ENCODE measurements at places on chromosomes 1 and 21.
A peak's percentile ranks its signal among the peaks of the same experiment; 100 is the strongest.

DNA sequence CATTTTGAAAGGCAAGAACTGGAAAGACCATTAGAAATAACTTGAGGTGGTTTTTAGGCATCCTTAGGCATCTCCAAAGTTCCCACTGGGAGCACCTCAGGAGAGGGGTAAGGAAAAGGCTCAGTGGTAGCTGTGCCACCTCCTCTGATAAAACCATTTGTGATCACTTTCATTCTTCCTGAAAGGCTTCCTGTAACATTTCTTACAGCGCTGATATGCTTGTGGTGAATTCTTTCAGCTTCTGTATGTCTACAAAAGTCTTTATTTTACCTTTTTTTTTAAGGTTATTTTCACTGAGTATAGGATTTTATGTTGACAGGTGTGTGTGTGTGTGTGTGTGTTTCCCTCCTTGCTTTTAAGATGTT, 54.8 kb downstream of the VANGL2 start:
- DNase-seq: no peak

- no peak for DNase-seq
Measured at GRCh38 chr1:73040811-73041210, 758.5 kb upstream of the NEGR1 start.

DNA sequence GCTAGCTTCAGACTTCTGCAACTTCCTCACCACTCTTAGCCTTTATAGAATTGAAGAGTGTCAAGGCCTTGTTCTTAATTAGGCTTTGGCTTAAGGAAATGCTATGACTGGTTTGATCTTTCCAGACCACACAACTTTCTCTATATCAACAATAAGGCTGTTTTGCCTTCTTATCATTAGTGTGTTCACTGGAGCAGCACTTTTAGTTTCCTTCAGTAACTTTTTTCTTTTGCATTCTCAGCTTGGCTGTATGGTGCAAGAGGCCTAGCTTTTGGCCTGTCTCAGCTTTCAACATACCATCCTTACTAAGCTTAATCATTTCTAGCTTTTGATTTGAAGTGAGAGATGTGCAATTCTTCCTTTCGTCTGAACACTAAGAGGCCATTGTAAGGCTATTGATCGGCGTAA, 8.6 kb downstream of the PRKACB start:
- no peak for DNase-seq

DNA sequence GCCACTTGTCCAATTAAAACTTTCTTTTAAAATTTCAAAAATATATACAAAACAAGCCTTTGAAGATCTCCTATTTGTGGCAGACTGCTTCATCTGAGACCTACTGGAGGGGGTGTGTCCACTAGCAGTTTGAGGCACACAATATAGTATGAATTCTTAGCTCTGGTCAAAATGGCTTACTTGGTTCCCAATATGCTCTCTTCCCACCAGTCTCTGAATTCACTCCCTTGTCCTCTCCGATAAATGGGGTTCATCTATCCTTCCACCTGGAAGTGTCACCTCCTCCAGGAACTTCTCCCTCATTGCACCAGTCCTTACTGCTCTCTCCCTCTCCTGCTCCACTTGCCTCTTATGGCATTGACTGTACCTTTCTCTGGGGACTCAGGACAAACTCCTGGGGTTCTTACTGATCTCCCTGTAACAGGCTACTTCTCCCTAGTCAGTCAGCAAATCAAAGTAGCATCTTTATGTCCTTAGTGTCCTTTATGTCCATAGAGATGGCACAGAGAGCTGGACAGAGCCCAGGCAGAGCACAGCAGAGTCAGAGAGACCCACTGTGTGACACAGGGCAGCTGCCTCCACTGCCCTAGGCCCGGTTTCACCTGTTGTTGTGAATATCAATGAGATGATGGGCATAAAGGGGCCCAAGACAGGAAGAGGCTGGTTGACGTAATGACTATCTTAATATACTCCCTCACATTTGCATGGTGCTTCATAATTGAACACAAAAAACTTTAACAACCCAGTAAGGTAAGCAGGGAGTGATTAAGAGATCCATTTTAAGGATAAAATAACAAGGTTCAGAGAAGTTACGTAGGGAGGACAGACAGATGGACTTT, 3.6 kb downstream of the ASAP3 start:
- DNase-seq: no peak

DNA sequence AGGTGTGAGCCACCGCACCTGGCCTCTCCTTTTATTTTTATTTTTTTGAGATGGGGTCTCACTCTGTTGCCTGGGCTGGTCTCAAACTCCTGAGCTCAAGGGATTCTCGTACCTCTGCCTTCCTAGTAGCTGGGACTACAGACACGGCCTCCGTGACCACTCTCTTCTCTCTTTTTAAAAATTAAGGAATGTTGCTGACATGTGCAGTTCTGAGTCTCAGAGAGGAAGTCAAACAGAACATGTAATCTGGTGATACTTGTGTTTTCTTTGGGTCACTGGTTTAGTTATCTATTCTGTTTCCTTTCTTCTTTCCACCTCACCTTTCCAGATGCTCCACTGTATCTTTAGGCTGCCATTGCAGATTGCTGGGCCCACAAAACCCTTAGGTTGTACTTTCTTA, 2.7 kb downstream of the WDTC1 start:
- no peak for DNase-seq

- no peak for DNase-seq
Measured at GRCh38 chr1:9549955-9550546, 10.8 kb downstream of the SLC25A33 start.

DNA sequence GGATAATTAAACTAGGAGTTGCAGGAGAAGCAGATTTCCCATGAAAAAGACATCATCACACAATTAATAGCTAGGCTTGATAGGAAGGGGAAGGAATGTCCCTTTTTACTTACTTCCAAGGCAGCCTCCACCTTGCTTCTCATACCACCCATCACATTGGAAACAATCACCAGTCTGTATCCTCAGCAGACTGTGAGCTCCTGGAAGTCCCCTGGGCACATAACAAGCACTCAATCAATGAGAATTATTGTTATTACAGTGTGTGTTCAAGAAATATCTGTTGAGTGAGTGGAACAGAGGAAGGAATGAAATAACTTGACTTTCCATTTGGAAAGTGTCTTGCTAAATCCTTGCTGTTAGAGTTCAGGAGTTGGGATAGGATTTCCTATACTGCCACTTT, 36.2 kb downstream of the HIVEP3 start:
- no peak for DNase-seq

DNA sequence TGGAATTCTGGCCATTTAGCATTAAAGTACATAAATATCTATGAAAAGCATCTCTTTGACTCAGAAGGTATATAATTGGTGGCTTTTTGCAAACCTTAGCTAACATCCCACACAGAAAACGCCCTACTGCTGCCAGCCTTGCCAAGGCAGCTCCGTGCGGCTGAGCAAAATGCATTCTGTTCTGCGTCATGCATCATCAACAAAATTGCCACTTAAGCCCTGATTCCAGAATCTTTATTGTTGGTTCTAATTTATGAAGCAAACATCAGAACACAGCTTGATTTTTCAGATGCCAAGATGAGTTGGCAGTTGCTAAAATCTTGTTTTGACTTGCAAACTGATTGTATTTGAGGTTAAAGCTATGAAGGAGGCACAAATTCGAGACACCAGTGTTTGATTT, 314.9 kb upstream of the DEPDC1 start:
- DNase-seq: no peak

DNA sequence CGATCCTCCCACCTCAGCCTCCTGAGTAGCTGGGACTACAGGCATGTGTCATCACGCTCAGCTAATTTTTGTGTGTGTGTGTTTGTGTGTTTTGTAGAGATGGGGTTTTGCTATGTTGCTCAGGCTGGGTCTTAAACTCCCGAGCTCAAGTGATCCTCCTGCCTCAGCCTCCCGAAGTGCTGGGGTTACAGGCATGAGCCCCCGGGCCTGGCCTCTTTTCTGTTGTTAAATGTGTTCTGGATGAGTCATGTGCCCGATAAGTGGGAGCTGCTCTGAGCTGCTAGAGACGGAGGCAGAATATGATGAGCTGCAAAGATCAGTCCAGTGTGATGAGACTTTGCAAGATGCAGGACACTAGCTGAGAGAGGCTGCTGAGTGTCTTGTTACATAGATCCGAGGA, 75.5 kb downstream of the VPS13D start:
- DNase-seq: no peak

DNA sequence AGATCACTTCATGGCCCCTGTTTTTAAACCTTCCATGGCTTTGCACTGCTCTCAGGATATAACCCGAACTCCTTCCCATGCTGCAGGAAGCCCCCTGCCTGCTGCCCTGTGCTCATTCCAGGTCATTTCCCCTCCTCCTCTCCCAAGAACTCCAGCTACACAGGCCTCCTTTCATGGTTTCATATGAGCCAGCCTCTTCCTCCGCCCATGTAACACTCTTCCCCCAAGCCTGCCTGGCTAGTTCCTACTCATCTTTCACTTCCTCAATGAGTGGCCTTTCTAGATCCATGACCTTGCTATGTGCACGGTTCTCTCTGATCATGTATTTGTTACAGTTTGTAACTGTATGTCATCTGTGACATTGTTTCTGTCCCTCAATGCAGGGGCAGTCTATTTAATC, 3.1 kb upstream of the NCF2 start:
- no peak for DNase-seq

DNA sequence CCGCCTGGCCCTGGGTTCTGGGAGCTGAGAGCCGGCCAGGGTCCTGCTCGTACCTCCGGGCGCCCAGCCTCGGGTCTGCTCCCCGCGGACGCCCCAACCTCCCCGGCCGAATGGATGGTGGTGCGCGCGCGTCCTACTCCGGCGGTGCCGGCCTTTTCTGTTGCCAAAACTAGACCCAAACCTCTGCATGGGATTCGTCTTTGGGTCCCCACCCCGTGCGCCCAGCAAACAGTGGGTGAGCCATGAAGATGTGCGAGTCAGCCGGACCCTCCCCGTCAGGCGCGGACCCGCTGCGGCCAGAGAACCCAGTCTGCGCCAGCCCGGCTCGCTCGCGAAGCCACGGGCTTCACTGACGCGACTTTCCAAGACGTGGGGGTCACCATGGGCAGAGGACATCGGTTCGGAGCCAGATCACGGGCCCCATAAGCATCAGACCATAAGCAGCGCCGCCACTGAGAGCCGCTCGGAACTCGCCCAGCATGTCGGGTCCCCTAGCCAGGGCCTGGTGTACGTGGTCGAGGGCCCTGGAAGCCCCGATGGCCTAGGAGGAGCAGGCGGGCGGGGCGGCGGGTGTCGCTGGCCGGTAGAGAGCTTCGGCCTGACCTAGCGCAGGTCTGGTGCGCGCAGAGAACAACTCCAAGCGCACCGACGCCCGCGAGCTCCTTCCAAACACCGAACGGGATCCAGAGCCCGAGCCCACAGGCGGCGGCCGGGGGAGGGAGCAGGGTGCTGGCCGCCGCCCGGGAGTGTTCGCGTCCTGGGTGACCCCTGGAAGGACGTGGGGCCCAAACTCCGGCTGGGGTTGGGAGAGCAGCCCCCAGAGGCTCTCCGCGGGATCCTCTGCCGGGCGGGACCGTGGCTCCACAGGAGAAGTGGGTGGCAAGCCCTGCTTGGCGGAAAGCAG, 1.0 kb upstream of the TP73 start:
- DNase-seq: peak; percentile 37

DNA sequence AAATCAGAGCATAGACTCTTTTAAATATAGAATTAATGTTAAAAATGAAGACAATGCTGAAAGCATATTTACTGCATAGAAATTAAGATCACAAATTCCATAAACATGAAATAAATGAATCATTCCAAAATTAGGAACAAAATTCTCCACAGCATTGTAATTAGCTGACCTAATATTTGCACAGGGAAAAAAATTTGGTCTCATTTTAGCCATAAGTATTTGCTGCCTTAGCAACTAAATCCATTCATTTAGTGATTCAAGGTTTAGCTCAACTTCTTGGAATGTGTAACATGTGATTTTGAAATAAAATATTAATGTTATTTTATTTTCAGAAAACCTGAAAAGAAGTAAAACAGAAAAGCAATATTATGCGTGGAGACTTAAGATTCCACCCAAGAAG, 25.5 kb downstream of the ADAMTS5 start:
- DNase-seq: no peak

DNA sequence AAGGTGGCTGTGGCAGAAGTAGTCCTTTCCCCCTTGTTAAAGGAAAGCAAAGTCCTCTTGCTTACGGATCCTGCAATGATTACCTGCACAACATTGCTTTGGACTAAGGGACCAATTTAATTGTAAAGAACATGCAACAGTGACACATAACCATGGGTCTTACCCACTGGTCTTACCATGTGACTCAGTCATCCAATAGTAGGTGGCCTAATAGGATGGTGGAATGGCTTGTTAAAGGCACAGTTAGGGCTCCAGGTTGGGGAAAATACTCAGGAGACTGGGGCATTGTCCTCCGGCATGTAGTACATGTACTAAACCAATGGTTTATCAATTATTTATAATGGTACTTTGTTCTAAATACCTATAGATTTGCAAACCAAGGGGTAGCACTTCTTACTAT, 2.1 kb upstream of the YIPF1 start:
- DNase-seq: no peak

DNA sequence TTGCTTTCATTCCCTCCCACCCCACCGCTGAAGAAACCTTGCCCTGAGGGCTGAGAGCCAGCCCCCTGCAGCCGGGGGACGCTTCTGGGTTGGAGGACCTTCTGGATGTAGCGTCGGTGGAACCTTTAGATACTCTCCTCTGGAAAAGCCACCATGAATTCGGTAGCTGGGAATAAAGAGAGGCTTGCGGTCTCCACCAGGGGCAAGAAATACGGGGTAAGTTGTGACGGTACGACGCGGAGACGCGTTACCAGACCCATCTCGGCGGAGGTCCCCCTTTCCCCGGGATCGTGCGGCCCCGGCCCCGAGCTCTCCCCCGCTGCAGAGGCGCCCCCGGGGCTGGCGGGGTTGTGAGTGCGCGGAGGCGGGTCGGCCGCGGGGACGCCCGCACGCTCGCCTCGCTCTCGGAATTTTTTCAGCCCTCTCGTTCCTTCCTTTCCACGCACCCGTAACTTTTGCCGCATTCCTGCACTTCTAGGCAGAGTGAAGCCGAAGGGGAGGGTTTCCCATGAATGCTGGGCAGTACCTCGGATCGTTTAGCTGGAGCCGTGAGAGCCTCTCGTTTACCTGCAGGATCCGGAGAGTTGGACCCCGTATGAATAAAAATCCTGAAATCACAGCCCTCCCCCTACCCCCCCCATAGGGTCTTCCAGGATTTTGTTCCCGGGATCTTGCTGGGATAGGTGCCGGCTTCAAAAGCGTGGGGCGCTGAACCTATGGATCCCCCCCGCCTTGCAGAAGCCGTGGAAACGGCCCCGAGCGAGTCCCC, 671 bp downstream of the KIF26B start:
- no peak for DNase-seq

GRCh38 chr21:26447932-26448475, 125.1 kb downstream of the CYYR1 start:
- no peak for DNase-seq

Measured in Right ventricle myocardium superior (tissue), 1 donor.